NB4 (cell line): ENCODE measurements at places on chromosomes 2 and 18.

DNA sequence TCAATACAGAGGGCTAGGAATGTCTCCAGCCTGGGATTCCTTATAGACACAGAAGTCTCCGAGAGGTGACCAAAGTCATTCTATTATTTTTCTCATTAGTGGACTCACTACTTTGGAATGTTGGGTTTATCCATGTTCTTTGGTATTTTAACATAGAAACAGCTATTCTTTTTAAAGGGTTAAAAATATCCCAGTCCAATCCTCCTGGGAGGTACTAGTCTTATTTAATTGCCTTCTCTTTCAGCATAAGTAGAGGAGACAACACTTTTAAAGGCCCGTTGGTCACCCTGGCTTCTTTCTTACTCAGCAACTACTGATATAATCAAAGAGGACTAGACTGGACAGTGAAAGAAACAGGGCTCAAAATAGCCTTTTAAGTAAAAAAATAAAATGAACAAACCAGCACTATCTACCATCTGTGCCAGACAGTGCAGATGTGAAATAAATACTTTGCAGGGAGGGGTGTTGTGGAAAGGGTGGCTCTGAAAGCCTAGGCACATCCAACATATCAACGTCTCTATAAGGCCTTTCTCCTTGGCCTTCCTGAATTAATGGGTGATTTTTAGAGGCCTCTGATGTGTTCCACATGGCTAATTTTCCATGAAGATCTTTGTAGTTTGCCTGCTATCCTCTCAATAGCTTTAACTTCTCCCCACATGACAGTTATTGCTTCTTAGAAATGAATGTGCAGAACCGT lies 334.4 kb upstream of the THUMPD2 start:
- no peak for DNase-seq

GRCh38 chr2:151326554-151326953 lies 30.8 kb upstream of the TNFAIP6 start:
- DNase-seq: no peak

GRCh38 chr2:168550670-168551069 lies 94.6 kb downstream of the CERS6 start:
- peak; percentile 19 for DNase-seq

GRCh38 chr18:22110461-22110924 lies 58.9 kb upstream of the GATA6 start:
- no peak for DNase-seq

DNA sequence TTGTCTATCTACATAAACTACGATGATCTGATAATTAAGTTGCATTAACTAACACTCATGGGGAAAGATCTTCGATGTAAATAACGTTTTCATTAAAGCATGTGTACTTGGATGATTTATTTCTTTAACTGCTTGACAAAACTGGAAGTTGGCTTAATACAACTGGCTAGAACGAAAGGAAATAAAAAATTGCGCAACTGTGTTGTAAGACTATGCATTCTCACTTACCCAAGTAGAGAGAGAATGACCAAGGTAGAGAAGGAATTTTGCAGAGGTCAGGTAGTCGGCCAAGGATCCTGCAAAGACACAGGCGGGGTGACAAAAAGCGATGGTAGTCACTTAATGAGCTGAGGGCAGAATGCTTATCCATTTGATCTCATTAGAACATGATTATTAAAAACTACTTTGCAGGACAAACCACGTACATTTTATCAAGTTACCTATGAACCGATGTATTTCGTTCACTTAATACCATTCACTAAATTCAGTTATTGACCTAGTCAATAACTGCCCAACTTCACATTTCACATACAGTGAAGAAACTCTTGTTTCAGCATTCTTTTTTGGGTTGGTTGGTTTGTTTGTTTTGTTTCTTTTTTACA lies 900 bp downstream of the SLC40A1 start:
- peak; percentile 86 for DNase-seq

DNA sequence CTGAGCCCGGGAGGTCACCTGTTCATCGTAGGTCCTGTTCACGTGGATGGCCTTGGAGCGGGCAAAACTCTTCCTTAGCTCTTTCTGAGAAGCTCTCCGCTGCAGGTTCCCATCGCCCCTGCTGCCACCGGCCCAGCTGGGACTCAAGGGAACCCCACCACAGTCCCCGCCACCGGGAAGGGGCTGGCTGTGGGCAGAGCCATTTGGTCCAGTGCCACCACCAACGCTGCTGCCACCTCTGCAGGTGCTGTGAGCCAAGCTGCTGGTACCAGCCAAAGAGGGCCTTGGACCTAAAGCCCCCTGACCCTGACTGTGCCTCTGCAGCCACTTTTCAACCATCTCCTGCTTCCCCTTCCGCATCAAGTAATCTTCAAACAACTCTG lies 586 bp downstream of the PDE11A start:
- no peak for DNase-seq

- DNase-seq: no peak
These were observed 1.7 kb downstream of the TNFRSF11A start for GRCh38 chr18:62326646-62327348.

- no peak for DNase-seq
These were observed 79.6 kb upstream of the LCLAT1 start for GRCh38 chr2:30367232-30368070.

DNA sequence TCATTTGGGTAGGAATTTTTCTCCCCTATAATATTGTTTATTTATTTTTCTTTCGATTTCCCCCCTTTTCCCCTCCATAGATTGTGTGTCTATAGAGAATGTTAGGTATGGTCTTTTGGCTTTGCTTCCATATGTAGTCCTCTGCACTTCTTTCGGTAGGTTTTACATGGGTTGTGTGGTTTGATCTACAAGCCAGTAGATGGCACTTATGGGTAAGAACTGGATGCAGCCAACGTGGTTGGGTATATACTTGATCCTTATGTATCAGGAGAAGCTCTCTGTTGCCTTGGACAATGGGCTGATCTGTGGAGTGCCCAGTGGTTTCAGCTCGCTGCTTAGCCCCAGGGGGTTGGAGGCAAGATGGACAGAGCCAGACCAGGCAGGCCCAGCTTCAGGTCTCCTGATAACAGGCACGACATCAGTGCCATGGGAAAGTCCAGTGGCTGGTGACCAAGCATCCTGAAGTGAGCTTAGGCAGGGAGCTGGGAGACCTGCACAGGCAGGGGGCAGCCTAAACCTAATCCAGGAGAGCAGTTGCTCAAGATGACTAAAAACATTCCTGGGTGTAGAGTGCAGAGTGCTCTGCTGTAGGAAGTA lies 488.3 kb downstream of the CCDC85A start:
- peak; percentile 19 for DNase-seq

DNA sequence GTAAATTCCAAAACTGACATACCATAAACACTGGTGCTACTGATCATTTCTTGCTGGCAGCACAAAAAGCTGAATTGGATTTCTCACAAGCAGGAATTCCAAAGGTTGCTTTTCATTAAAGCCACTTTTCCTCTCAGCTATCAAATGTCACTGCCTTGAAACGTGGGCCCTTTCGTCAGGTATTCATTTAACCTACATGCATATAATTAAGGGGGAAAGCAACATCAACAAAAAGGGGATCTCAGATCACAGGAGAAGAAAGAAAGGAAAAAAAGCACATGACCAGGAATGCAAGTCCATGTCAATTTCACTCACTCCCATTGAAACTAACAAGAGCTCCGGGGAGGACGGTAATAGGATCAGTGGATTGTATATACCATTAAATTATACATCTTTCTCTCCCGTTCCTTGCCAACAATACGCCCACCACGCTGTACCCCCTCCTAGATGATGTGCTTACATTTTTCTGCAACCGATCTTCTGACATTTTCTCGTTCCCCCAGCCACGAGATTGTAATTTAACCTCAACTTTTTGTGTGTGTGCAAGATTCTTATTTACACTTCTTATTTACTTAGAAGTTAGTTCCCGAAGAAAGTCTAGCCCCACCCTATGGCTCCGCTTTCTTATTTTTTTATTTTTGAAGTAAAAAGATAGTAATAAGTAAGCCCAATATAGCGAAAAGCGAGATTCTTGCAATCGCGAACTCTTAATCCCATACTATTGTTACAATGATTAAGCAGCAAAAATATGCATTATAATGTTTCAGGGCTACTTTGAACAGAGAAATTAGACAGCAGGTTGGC lies 725 bp downstream of the FIGN start:
- no peak for DNase-seq

GRCh38 chr18:56574861-56575260 lies 63.5 kb downstream of the TXNL1 start:
- no peak for DNase-seq

- DNase-seq: no peak
These were observed 29.8 kb upstream of the KDM3A start for GRCh38 chr2:86411396-86411795.

DNA sequence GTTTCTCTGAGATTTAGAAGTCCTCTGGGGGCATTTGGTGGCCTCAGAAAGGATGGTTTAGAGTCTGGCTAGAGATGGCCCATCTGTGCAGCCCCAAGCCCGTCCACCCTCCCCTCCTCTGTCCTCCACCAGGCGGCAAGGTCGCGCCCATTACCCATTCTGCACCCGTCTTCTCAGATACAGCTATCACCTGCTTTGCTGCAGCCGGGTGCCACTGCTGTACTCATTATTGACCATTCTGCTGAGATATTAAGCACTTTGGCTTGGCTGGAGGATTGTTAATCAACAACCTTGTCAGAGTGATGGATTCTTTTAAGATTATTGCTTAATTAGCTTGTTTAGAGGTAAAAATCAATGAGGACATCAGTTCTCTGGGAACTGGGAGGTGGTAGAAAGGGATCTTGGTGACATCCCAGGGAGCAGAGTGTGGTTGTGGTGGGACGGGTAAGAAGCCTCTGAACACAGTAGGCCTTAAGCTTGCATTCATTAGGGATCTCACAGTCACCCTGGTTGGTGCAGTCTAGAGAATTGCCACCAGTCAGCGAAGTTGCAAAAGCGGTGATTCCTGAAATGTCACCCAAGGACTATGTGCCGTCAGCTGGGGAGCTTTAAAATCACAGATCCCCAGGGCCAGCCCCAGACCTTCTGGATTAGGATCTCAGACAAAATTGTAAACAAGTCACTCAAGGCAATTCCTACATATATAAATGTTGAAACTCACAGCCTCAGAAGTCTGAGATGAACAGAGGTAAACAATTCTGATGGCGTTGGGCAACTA lies 90.9 kb downstream of the CAPN13 start:
- no peak for DNase-seq

GRCh38 chr18:13387855-13388548 lies 169.4 kb downstream of the LDLRAD4 start:
- no peak for DNase-seq

- DNase-seq: no peak
These were observed 14.9 kb downstream of the KIAA1328 start for GRCh38 chr18:36843784-36844183.

DNA sequence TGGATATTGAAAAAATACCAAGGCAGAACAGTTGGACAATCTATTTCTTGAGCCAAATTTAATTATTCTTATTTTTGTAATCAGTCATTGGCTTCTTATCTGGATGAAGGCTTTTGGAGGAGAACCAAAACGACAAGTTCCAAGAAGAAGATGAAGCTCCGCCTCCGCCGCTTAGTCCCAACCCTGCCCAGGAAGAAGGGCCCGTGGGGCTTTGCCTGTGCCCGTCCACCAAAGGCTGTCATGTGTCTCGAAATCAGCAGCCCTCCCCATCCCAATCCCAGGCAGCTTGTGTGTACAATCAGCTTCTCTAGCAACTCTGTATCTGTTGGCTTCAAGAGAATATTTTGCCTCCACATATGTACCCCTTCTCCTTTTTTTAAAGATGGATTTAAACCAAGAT lies 24.6 kb downstream of the PTRHD1 start:
- DNase-seq: no peak

DNA sequence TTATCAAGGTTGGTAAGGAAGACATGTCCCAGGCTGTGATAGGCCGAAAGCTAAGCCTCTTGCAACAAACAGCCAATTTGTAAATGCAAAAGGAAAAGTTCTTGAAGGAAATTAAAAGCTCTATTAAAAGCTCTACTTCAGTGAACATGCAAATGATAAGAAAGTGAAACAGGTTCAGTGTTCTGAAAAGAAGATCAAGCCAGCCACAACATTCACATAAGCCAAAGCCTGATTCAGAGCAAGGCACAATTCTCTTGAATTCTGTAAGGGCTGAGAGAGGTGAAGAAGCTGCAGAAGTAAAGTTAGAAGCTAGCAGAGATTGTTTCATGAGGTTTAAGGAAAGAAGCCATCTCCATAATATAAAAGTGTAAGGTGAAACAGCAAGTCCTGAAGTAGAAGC lies 1259.5 kb upstream of the PIK3C3 start:
- DNase-seq: no peak

- no peak for DNase-seq
These were observed 1702.6 kb upstream of the LRRTM1 start for GRCh38 chr2:82007071-82007664.

DNA sequence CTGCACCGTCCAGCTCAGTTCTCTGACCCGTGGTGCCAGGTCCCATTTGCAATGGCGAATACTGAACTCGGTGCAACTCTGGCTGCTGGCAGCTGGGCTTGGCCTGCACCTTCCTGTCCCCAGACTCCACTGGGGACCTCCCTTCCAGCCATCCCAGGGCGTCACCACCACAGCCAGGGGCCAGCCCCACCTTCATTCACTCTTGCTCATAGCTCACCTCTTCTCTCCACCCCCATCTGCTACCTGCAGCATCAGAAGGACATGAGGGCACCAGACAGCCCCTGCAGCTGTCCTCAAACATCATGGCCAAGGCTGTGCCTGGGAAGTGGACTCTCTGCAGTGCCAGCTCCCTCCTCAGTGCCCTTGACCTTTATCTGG lies 16.2 kb upstream of the ALPI start:
- no peak for DNase-seq

- DNase-seq: no peak
These were observed 69.5 kb upstream of the PSME4 start for GRCh38 chr2:54040250-54040649.

DNA sequence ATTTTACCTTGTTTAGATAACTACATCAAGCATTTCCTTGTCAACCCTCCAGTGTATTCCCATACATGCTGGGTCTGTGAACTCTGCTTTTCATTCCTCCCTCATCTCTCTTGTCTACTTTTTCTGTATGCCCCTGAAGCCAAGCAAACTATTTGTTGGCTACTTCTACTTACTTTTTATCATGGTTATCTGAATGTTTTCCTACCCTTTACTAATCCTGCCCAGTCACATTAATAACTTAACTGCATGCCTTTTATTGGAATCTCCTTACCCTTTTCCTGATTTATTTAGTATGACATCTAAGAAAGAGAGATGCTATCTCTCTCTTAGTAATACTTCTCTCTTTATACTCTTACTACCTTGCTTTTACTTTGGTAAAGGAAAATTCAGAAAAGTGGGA lies 17.0 kb downstream of the DCAF17 start:
- no peak for DNase-seq

DNA sequence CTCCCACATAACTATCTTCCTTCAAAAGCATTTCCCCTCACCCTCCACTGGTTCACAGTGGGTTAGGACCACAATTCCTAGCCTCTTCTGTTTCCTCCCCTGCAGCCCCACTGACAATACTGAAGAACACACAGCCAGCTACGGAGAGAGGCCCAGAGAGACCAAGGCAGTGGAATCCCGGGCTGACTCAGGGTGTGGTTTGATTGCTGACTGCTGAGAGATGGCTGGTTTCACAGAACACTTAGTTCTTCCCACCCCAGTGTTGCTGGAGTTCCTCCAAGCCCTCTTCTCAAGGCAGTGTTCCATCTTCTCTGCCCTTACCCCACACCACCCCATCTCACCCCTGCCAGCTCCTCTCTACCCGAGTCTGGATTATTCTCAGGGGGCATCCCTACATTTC lies 43.3 kb upstream of the ZFP36L2 start:
- DNase-seq: no peak
